ENCODE measurements at places on chromosomes 7 and 10. TPM values are rescaled to one million over a fixed set of nuclear protein-coding genes. Genes with fewer than 3 reads are reported as not detected.

The IGF2BP3 gene
- total RNA-seq = 28.4 TPM

The SAMD8 gene
- total RNA-seq = 31.1 TPM

The GPER1 gene
- 0.21 TPM for total RNA-seq

The SLC12A9 gene
- 11.3 TPM for total RNA-seq

The TFPI2 gene
- total RNA-seq = 1.7 TPM

The BET1 gene
- total RNA-seq = 33.8 TPM

The PLAC9 gene
- total RNA-seq = not detected

Data from nasal cavity respiratory epithelium epithelial cell of viscerocranial mucosa (primary cell).